ENCODE measurements at places on chromosomes 12 and 14.

- peak; percentile 41 for DNase-seq
These were observed at the start of gene ATP2B1 for GRCh38 chr12:89708565-89709156. TSS of gene ATP2B1 (minus strand) at chr12:89708838. CDS start at chr12:89655886, 52,952 bp downstream.

DNA sequence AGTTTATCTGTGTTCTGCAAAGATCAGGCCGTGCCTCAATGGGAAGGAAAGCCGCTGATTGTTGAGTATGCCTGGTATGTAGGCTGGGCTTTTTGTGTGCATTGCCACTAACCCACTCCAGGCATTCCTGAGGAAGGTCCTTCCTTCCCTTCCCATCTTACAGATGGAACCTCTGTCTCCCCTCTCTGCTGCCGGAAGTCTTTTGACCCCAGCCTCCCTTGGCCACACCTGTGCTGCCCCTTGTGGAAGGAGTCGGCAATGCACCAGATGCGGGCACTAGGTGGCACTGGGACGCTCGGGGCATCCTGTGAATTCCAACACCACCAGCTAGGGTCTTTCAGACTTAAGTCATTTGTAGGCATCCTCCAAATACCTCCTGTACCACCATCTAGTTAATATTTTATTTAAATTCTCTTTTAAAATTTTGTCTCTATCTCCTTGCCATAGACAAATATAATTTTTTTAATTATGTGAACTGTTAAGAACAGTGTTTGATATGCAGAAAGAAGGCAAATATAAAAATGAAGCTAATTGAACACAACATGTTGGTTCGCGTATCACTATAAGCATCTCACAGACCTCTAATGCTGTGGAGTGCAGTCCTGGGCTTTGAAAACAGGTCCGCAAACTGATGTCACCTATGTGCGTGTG, 99.6 kb downstream of the RIN3 start:
- DNase-seq = peak; percentile 56

DNA sequence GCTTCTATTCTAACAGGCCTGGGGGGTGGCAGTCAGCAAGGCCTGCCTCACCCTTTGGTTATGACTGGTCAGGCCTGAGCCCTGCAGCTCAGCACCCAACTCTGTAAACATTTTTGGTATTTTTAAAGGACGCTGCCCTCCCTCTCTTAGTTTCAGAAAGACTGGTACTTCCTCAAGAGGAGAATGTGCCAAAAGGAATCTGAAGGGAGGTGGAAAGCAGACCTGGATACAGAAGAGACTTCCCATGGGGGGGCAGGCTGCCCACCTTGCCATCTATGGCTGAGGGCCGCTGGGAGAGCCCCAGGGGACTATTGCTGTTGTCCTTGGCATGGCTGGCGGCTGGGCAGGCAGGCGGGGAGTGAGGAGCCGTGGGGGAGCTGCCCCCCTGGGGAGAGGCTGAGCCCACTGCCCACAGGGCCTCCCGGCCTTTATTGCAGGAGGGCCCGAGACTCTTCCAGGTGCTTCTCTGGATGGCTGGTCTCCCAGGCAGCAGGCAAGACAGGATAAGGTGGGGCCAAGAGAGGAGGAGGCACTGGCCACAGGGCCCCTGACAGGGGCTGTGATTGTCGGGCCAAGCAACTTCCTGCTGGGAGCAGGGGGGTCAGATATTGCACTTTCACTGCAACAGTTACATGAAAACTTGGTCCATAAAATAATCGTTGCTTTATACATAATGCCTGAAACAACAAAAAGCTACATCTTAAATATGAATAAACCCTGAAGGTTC, 3.5 kb downstream of the ARL6IP4 start:
- peak; percentile 24 for DNase-seq

DNA sequence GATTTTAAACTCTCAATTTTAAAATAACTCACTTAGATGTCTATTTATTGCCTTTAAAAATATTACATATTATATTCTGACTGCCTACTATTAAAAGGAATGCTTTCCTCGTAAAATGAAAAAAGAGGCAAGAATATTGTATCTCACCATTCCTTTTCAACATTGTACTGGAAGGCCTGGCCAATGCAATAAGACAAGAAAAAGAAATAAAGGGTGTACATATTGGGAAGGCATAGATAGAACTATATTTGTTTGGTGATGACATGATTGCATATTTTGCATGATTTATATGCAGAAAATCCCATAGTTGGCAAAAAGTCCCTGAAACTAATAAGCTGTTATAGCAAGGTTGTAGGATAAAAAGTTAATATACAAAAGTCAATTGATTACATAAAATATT, 474.6 kb upstream of the ATP2B1 start:
- no peak for DNase-seq

DNA sequence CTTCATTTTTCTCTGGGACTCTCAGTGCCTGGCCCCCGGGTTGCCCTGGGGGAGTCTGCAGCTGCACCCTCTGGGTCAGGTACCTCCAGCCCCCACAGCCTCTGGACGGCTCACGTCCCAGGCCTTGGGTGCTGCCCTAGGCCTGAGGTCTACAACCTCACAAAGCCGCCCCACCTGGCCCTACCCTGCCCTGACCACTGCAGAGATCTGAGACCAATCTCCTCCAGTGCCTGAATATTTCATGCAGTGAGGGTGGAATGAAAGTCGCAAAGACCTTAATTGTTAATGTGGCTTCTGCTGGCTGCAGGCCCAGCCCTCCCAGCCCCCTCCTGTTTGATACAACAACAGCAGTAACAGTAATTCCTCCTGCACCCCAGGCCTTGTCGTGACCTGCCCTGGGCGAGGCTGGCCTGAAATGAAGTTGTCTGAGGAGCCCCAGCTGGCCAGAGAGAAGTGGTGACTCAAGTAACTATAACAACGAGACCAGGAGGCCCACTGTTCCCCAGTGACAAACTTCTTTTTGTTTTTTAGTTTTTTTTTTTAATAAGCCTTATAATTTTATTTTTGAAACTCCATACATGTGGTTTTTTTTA, 8.8 kb upstream of the CCDC85C start:
- no peak for DNase-seq

DNA sequence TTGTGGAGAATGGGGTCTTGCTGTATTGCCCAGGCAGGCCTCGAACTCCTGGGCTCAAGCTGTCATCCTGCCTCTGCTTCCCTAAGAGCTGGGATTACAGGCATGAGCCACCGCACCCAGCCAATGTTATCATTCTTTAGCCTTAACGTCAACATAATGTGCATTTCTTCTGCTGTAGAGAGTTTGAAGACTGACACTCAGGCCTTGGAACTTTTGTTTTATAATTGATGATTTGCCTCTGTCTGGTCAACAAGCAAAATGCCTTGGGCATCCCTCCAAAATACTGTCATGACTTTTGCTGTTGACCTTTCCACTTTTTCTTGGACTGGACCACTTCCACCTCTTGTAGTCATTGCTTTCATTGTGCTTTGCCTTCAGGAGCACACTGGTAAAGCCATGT, 29.0 kb downstream of the FAM234B start:
- no peak for DNase-seq

GRCh38 chr12:130227641-130228040, 65.4 kb downstream of the FZD10 start:
- no peak for DNase-seq

- no peak for DNase-seq
These were observed 770.5 kb downstream of the MED13L start for GRCh38 chr12:115506822-115507559.

DNA sequence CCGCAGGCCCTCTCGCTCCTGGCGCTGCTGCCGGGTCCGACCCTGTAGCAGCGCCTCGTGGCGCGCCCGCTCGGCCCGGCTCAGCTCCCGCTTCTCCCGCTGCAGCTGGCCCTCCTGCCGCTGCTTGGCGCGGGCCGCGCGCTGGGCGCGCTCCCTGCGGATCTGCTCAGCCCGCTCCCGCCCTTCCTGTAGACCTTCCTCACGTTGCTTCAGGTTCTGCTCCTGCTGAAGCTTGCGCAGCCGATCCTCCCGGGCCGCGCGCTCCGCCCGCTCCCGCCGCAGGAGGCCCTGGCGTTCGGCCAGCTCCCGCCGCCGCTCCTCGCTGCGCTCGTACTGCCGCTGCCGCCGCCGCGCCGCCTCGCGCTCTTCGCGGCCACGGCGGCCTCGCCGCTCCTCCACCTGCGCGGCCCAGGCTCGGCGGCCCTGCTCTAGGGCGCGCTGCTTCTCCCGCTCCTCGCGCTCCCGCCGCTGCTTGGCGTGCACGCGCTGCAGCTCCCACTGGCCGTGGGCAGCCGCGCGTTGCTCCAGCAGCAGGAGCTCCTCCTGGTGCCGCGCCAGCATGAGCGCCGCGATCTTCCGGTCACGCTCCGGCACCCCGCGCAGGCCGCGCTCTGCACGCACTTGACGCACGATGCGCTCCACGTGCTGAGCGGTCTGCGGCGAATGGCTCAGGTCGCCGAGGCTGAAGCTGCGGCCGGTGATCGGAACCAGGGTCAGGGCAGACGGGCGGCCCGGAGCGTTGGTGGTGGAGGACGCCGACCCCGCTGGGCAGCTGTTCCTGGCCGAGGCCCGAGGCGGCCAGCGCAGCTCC, 2.4 kb downstream of the CCDC177 start:
- peak; percentile 45 for DNase-seq

DNA sequence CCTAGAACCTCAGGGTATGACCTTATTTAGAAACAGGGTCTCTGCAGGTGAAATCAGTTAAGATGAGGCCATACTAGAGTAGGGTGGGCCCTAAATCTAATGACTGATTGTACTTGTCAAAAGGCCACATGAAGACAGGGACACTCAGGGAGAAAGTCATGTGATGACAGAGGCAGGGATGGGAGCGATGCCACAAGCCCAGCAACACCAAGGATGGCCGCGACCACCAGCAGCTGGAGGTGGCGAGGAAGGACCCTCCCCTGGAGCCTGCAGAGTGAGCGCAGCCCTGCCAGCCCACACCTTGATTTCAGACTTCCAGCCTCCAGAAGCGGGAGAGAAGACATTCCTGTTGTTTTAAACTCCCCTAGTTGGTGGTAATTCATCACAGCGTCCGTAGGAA, 199.9 kb downstream of the PHETA1 start:
- DNase-seq = no peak

DNA sequence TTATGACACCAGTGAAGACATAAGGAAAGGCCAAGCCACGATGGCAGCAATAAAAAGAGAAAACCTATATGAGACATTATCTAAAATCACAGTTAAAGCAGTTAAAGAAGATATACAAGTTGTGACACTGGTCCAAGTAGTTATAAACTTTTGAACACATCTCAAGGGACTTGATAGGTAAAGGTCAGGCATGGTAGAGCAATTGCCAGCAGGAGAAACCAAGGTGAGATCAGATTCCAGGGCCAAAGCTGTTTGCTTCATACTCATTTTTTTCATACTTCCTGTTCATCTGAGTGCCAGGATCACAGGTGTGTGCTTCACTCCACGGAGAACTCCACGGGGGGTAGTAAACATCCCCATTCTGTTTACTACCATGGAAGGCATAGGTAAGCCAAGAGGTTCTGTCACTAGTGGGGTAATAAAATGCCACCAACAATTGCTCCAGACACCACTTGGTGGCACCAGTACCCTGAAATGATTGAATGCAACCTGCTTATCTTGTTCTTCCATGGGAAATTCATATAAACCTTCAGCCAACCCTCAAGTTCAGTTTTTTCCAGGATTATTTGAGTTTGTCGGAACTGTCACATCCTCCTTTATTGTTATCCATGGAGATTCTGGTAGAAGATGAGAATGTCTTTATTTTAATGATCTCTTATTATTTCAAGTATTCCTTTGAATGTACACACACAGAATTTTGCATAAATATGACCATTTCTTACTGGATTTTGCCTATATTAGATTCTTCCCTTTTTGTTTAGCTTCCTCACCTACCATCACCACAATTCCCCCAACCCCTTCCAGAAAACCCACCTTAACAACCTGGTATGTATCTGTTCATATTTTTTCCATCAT, 59.2 kb upstream of the TSPAN8 start:
- DNase-seq = peak; percentile 18
